ENCODE measurements at places on chromosomes 4 and X.

- DNase-seq = no peak
Observed at GRCh38 chr4:42320822-42321388, 76.4 kb upstream of the SHISA3 start.

- DNase-seq = no peak
Observed at GRCh38 chrX:38754102-38754790, 47.0 kb upstream of the MID1IP1 start.

GRCh38 chr4:88619971-88620370 lies 27.7 kb downstream of the HERC3 start:
- no peak for DNase-seq

- DNase-seq = no peak
Observed at GRCh38 chr4:90960840-90961239, 833.6 kb downstream of the CCSER1 start.

DNA sequence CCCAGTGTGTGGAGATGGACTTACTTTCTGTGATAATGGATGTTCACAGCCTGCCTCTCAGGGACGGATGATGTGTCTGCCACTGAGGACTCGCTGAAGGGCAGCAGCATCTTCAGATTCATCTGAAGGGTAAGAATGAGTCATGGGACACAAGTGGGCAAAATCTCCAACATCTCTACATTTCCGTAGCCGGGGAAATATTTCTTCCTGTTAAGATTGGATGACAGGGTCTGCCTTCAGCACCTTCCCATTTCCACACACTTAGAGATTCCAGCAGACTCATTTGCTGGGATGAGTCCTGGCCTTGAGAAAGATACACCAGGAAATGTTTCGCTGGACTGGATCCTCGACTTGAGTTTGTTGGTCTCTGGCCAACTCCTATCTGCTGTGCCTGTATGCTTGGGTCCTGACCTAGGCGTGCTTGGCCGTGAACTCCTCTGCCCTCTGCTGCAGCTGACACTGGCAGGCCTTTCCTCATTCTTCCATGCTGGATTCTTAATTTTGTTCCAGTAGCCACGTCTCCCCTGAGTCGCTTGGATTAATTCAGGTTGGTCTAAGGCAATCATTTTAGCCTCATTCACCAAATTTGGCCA lies 46.5 kb upstream of the SOD3 start:
- DNase-seq = no peak

GRCh38 chr4:127394516-127394915 lies 238.2 kb upstream of the INTU start:
- DNase-seq = no peak

- DNase-seq = no peak
Observed at GRCh38 chr4:27288496-27288895, 427.9 kb downstream of the STIM2 start.

DNA sequence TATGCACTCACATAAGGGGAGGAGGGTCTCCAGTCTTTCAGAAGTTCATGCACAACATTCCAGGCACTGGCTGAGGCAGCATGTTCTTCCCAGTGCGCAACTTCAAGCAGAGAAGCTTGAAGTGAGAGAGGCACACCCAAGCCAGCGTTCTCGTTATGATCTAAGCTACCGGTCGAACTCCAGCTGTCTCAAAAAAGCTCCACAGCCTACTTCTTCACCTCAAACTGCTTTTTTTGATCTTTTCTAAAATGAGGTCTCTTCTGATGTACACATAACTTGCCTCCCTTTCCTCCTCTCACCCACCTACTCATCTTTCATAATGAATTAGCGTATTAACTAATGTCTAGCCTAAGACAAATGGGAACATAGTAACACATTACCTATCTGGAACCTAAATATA lies 25.3 kb downstream of the GPC4 start:
- DNase-seq = no peak

- no peak for DNase-seq
Observed at GRCh38 chr4:3874028-3874415, 107.8 kb downstream of the ADRA2C start.

DNA sequence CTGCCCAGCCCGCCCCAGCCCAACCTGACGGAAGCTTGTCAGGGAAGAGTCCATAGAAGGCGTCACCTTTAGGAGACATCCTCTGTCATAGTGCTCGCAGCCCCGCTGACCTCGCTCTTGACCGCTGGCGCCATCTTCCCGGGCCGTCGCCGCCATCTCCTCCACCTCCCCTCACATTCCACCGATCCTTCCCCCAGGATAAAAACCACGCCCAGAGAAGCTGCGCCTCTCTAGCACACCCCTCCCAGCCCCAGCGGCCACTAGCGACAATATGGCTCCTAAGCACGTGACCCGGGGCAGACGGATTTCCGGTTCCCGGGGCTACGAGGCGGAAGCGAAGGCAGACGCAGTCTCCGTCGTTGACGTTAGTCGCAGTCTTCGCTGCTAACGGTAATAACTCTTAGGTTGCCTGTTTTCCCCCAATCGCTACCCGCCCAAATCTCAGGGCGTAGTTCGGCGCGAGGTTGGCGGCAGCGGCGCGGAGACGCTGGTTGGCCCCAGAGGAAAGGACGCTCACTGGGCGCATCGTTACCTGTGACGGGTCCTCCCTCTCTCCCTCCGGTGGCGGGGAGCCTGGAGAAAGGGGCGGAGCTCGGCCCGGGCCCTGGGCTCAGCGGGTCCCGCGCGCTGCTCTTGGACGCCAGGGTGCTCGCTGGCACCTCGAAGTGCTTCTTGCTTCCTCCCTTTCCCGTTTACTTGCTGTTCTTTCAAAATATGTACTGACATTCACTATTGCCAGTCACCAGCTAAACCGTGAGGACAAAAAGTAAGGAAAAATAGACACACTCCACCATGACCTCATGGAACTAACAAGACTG lies at the start of the genes RCHY1 and THAP6:
Gene RCHY1 (minus strand): TSS at position 273 of the 818 bp plus-strand sequence. CDS start 117 bp downstream, at position 156.
Gene THAP6 (plus strand): TSS at position 343 of the 818 bp plus-strand sequence. CDS start 980 bp downstream, outside the sequence.
- peak; percentile 81 for DNase-seq

DNA sequence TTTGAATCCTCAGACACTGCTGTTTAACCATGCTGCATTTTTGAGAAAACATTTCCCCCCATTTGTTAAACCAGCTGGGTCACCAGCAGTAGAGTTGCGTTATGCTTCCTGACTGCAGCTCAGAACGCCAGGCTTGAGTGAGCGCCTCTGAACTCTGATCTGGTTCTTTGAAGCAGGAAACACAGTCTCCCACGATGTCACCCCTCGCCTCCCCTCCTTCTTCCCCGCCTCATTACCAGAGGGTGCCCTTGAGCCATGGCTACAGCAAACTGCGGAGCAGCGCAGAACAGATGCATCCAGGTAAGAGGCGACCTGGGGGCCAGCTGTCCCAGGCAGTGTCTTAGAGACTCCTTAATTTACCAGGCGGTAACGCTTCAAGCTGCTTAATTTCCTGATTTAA lies 78.4 kb downstream of the REPS2 start:
- DNase-seq = no peak

- DNase-seq = no peak
Observed at GRCh38 chrX:87003031-87003430, 514.6 kb upstream of the KLHL4 start.

- no peak for DNase-seq
Observed at GRCh38 chr4:177308847-177309521, 690 bp upstream of the NEIL3 start.

- DNase-seq = no peak
Observed at GRCh38 chr4:94274912-94275311, 67.2 kb downstream of the SMARCAD1 start.

- no peak for DNase-seq
Observed at GRCh38 chr4:25823632-25824031, 39.2 kb downstream of the SEL1L3 start.

DNA sequence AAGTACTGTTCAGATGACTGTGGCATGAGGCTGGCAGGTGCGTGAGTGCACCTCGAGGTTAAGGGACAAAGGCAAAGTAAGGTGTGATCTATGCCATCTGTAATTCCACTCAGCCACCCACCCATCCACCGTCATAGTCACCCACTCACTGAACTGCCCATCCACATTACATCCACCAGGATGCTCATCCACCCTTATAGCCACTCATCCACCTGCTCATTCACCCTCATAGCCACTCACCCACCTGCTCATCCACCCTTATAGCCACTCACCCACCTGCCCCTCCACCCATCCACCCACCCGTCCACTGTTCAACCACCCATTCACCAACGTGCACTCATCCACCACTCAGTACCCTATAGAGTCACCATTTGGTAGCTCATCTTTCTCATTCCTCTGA lies 64.1 kb upstream of the UXT start:
- DNase-seq = no peak

DNA sequence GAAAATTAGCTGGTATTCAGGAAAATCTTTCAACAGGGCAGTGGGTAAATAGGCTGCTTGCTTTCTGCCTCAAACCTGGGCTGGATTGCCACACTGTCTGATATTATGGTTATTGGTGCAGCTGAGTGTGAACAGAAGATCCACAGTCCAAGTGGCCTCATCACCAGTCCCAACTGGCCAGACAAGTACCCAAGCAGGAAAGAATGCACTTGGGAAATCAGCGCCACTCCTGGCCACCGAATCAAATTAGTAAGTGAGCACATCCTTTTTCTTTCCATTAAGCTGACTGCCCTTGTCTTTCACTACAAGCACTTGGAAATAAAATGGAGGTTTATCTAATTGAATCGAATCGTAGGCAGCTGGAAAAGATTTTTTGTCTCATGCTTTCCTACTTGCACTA lies 204.7 kb downstream of the TLL1 start:
- DNase-seq = no peak

Measured in stimulated activated CD8-positive, alpha-beta memory T cell treated with anti-CD3 and anti-CD28 coated beads, Interleukin-7, amount 100 ng/mL, for 1 hour (primary cell).